GM23248 (cell line): ENCODE measurements at places on chromosomes 7 and 10. TPM values are rescaled to one million over a fixed set of nuclear protein-coding genes. Genes with fewer than 3 reads are reported as not detected.

DNA sequence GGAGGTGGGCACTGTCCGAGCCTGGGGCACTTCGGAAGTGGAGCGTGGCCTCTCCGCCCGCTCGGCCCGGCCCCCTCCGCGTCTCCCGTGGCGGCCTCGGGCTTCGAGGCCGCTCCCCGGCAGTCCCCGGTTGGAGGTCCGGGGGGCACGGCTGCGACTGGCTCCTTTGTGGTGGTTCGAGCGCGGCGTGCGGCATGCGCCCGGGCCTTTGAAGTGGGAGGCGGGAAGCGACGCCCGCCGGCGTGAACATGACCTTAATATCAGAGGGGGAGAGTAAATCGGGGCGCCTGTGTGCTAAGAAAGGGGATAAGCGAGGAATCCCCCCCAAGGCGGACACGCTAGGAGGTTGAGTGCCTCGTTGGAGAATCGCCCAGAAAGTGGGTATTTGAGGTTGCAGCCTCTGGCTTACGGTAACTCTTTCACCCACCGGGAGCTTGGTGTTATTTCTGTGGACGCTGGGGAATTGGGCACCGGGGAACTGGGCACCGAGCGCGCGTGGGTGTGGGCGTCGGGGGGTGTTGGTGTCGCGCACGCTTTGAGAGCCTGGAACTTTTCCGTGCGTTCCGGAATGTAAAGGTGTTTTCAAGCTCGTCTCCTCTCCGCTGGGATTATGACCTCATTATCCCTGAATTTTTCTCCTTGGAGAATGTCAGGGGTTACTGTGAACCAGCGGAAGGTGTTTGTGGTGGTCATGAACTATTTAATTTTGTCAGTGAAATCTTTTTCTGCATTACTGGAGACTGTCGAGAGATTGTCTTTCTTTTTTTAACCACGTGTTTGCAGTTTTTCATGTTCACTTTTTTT is 660 bp downstream of the SUV39H2 start:
- DNase-seq, result peak; percentile 66
- peaks cover 21% of the 10 kb centered on the region; the same call in 1 of the 2 replicates for H3K4me1 ChIP-seq
- peak overlapping the region; percentile 82 for H3K4me3 ChIP-seq
- peak overlapping the region; percentile 46 for H3K27ac ChIP-seq

GRCh38 chr7:135678612-135679575 is 16.6 kb downstream of the STMP1 start:
- no peaks in the 10 kb centered on the region for H3K27me3 ChIP-seq
- H3K4me3 ChIP-seq, result no peak overlapping the region
- H3K36me3 ChIP-seq, result peaks cover 8% of the 10 kb centered on the region
- peaks cover 23% of the 10 kb centered on the region for H3K4me1 ChIP-seq
- peak overlapping the region; percentile 12; the same call in 1 of the 2 replicates for H3K27ac ChIP-seq

DNA sequence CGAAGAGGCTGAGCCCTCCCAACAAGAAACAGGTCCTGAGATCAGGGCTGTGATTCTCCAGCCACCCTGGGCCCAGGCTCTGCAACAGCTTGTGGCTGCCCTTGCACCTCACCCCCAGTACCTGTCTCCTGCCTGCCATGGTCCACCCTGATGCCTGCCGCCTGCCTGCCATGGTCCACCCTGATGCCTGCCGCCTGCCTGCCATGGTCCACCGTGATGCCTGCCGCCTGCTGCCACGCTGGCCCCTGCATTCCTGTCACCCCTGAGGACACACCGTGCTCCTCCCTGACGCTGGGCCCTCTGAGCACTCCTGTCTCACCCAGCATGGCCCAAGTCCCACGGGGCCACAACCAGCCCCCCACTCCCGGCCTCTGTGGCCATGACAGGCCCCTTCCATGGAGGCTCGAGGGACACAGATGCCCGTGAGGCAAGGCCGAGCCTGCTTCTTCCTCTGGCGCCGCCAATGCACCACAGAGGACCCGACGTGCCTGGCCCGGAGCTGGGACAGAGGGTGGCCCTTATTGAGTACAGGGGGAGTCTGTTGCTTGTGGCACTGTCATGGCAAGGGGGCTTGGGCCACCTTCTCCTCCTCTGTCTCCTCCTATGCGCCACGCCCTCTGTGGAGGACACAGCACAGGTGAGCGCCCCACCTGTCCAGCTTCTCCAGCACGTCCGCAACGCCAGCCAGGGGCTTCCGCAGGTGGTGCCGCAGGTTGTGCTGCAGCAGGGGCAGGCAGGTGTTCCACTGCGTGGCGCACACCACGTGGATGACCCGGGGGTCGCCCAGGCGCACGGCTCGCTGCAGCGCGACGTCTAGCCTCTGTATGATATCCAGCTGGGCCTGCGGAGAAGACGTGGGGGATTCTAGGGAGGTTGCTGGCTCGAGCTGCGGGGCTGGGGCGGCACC is 18.1 kb downstream of the CFAP46 start:
- H3K27me3 ChIP-seq, result no peaks in the 10 kb centered on the region
- no peak for DNase-seq
- no peak overlapping the region for H3K4me3 ChIP-seq
- no peak overlapping the region for H3K27ac ChIP-seq
- no peaks in the 10 kb centered on the region for H3K36me3 ChIP-seq
- H3K4me1 ChIP-seq, result no peaks in the 10 kb centered on the region

GRCh38 chr7:29795696-29796580 is 10.4 kb upstream of the WIPF3 start:
- peak; percentile 13 for DNase-seq
- H3K27ac ChIP-seq, result no peak overlapping the region
- H3K4me1 ChIP-seq, result no peaks in the 10 kb centered on the region
- H3K4me3 ChIP-seq, result no peak overlapping the region
- H3K36me3 ChIP-seq, result no peaks in the 10 kb centered on the region

MYOZ1 gene
- total RNA-seq, result 0.32 TPM in 1 of 2 replicates, not detected in the other

DNA sequence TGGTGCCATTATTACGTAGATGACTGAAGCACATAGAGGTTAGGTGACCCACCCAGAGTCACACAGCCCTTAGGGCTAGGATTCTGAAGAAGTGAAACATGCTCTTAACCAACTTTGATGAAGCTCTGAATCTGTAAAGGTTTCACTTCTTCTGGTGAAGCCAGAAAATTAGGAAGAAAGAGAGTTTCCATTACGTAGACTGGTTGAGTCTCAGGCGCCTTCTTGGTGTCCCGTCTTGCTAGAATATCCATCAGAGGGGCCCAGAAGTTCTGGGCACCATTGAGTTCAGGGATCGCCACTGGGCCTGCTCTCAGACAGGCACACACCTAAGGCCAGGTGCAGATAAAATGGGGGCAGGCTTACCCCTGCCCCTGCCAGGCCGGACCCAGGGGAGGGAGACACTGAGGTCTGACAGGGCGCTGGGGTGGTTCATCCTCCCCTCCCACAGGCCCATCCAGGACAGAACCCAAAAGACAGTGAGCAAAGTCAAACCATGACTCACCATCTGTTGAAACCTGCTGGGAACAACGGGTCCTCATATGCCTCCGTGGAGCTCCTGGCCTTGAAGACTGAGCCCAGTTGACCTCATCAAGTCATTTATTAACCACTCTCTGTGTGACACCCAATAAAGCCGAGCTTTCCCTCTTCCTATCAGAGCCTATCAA is 33.2 kb downstream of the DRGX start:
- H3K4me3 ChIP-seq, result no peak overlapping the region
- 0 out of 2 replicates have a peak, but pooled peaks cover 11% of the 10 kb centered on the region for H3K27me3 ChIP-seq
- H3K36me3 ChIP-seq, result no peaks in the 10 kb centered on the region

GRCh38 chr10:2985729-2986232 is 81.6 kb upstream of the PFKP start:
- peaks cover 19% of the 10 kb centered on the region for H3K4me1 ChIP-seq
- no peak overlapping the region for H3K27ac ChIP-seq
- DNase-seq, result peak; percentile 78
- H3K27me3 ChIP-seq, result no peaks in the 10 kb centered on the region; the same call in none of the 2 replicates
- no peaks in the 10 kb centered on the region for H3K36me3 ChIP-seq

- H3K27me3 ChIP-seq, result no peaks in the 10 kb centered on the region
- no peak overlapping the region for H3K4me3 ChIP-seq
- peak; percentile 42 for DNase-seq
- H3K27ac ChIP-seq, result no peak overlapping the region
Observed at GRCh38 chr7:31853380-31853779, 166.4 kb downstream of the PPP1R17 start.

DNA sequence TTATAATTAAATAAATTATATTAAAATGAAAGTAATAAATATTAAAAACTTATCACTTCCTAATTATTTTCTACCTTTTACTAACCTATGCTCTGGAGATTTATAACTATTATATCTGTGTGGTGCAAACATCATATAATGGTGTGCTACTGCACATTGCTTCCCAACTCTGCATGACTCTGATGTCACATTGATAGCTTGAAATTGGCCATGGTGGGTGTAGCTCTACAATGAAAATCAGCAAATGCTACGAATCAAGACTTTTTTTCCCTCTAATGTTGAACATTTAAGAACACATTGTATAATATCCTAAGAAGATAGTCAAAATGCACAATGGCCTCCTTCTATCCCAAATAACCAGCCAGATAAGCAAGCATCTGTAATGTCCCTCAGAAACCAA is 99.1 kb downstream of the ARMH3 start:
- H3K36me3 ChIP-seq, result peaks cover 20% of the 10 kb centered on the region
- no peak for DNase-seq
- no peak overlapping the region for H3K27ac ChIP-seq
- no peaks in the 10 kb centered on the region for H3K27me3 ChIP-seq

GRCh38 chr7:24705461-24705954 is 51.8 kb downstream of the GSDME start:
- no peak overlapping the region for H3K4me3 ChIP-seq
- H3K27me3 ChIP-seq, result no peaks in the 10 kb centered on the region
- DNase-seq, result no peak
- no peaks in the 10 kb centered on the region; the same call in 1 of the 2 replicates for H3K36me3 ChIP-seq
- no peak overlapping the region for H3K27ac ChIP-seq

GRCh38 chr7:130821864-130822263 is 87.9 kb upstream of the KLF14 start:
- H3K36me3 ChIP-seq, result no peaks in the 10 kb centered on the region
- H3K4me3 ChIP-seq, result no peak overlapping the region
- H3K27ac ChIP-seq, result no peak overlapping the region
- no peaks in the 10 kb centered on the region for H3K27me3 ChIP-seq
- DNase-seq, result peak; percentile 27
- H3K4me1 ChIP-seq, result peaks cover 14% of the 10 kb centered on the region

DNA sequence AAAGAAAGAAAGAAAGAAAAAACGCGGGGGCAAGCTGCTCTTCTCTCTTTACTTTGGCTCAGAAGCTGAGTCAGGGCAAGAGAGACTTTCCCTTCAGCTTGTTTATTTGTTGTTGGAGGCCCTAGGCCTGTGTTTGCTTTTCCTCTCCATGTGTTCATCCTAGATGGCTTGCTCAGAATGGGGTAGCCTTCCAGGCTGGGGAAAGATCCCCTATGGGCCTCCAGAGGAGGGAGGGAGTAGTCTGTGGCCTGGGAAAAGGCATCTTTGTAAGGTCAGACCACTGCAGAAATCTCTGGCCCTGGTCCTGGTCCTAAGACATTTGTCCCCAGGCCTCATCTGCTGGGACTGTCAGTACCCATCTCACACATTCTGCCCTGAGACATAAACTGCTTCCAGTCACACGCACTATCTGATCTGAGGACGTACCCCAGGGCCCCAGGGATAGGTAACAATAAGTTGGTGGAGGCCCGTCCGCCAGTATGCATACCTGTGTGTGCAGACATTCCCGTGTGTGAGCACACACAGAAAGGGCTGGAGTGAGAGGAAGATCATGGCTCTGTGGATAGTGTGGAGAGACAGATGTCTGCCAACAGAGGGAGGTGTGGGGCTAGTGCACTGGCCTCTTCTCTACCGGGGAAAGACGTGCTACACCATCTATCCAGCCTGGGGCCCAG is 4.9 kb upstream of the SCD start:
- H3K36me3 ChIP-seq, result no peaks in the 10 kb centered on the region
- no peaks in the 10 kb centered on the region for H3K27me3 ChIP-seq
- DNase-seq, result peak; percentile 76
- no peak overlapping the region for H3K27ac ChIP-seq

DNA sequence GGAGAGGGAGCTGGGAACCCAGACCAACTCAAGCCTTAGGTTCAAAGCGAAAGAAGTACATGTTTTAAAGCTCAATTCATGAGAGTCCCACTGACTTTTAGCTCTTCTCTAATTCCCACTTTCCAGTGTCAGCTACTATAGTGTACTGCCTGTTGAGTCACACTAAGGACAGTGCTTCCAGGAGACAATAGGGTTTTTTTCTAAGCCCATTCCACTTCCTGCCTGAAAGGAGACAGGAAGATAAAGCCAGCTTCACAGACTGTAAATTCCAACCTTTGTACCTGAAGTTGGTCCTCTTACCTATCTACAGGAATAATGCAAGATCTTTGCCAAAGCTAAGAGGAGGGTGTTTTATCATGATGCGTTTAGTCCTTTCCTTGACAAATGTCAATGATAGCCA is 4.4 kb downstream of the MSRB2 start:
- no peak overlapping the region for H3K27ac ChIP-seq
- peaks cover 8% of the 10 kb centered on the region for H3K4me1 ChIP-seq
- no peak overlapping the region for H3K4me3 ChIP-seq
- no peaks in the 10 kb centered on the region for H3K27me3 ChIP-seq

- no peak for DNase-seq
- no peaks in the 10 kb centered on the region for H3K36me3 ChIP-seq
- H3K27ac ChIP-seq, result no peak overlapping the region
Observed at GRCh38 chr7:3501671-3502070, 200.6 kb downstream of the SDK1 start.

- H3K36me3 ChIP-seq, result no peaks in the 10 kb centered on the region
- no peak for DNase-seq
- H3K27ac ChIP-seq, result no peak overlapping the region
- no peaks in the 10 kb centered on the region for H3K4me1 ChIP-seq
- 0 out of 2 replicates have a peak, but pooled peaks cover 4% of the 10 kb centered on the region for H3K27me3 ChIP-seq
Observed at GRCh38 chr10:123415523-123415922, 250.6 kb upstream of the GPR26 start.

- no peaks in the 10 kb centered on the region for H3K27me3 ChIP-seq
- peaks cover 9% of the 10 kb centered on the region for H3K4me1 ChIP-seq
- no peak for DNase-seq
- no peak overlapping the region for H3K27ac ChIP-seq
- no peak overlapping the region for H3K4me3 ChIP-seq
Observed at GRCh38 chr7:2786607-2787116, 57.4 kb downstream of the GNA12 start.

NUTM2B gene
- 0.76 TPM in 1 of 2 replicates, not detected in the other for total RNA-seq

SFRP4 gene
- 0.13 and 0.32 TPM in 2 replicates for total RNA-seq

ABCB4 gene
- total RNA-seq, result 0.43 and 0.51 TPM in 2 replicates

GRCh38 chr7:55181762-55182161 is 162.9 kb downstream of the EGFR start:
- no peak overlapping the region for H3K27ac ChIP-seq
- H3K4me1 ChIP-seq, result peaks cover 12% of the 10 kb centered on the region
- H3K36me3 ChIP-seq, result peaks cover 33% of the 10 kb centered on the region; the same call in 1 of the 2 replicates
- no peak overlapping the region for H3K4me3 ChIP-seq
- DNase-seq, result no peak

- DNase-seq, result peak; percentile 94
- H3K27me3 ChIP-seq, result no peaks in the 10 kb centered on the region
- H3K36me3 ChIP-seq, result no peaks in the 10 kb centered on the region
- peak overlapping the region; percentile 72 for H3K27ac ChIP-seq
- peak overlapping the region; percentile 51 for H3K4me3 ChIP-seq
- no peaks in the 10 kb centered on the region; the same call in 1 of the 2 replicates for H3K4me1 ChIP-seq
Observed at GRCh38 chr7:83468251-83468739, 180.6 kb downstream of the SEMA3E start.

- peaks cover 12% of the 10 kb centered on the region for H3K4me1 ChIP-seq
Observed at GRCh38 chr7:47647181-47647917, 65.4 kb upstream of the TNS3 start.

- peak within 1 kb of the TSS; percentile 71 for H3K27ac ChIP-seq
- no peaks in the 10 kb centered on the region for H3K27me3 ChIP-seq
Observed at GRCh38 chr7:120988591-120989256, at the start of gene CPED1. TSS of gene CPED1 (plus strand) at chr7:120988711. CDS start at chr7:120989622, 911 bp downstream.

EGFR gene
- 53.5 and 55.0 TPM in 2 replicates for total RNA-seq

GRCh38 chr7:14846405-14846804 is 56.1 kb downstream of the DGKB start:
- H3K4me3 ChIP-seq, result no peak overlapping the region
- H3K4me1 ChIP-seq, result peaks cover 15% of the 10 kb centered on the region
- no peak overlapping the region for H3K27ac ChIP-seq
- H3K36me3 ChIP-seq, result no peaks in the 10 kb centered on the region
- no peak for DNase-seq
